ENCODE measurements at places on chromosomes 6 and 20.
A peak's percentile ranks its signal among the peaks of the same experiment; 100 is the strongest.

DNA sequence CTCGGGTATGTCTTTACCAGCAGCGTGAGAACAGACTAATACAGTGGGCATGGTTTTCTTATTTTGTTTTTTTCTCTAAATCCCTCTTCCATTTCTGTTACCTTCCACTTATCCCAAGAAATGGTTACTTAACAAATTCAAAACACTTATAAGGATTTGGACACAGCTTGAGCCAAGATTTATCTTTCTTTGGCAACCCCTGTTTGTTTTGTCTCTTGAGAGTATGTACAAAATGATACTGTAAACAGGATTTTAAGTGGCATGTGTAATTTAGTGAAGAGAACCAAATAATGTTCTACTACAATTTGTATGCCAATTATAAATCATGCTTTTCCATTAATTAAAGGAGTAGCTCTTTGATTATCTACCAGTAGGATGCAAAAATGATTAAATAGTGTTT lies 51.4 kb downstream of the PPP1R14C start:
- no peak for DNase-seq

DNA sequence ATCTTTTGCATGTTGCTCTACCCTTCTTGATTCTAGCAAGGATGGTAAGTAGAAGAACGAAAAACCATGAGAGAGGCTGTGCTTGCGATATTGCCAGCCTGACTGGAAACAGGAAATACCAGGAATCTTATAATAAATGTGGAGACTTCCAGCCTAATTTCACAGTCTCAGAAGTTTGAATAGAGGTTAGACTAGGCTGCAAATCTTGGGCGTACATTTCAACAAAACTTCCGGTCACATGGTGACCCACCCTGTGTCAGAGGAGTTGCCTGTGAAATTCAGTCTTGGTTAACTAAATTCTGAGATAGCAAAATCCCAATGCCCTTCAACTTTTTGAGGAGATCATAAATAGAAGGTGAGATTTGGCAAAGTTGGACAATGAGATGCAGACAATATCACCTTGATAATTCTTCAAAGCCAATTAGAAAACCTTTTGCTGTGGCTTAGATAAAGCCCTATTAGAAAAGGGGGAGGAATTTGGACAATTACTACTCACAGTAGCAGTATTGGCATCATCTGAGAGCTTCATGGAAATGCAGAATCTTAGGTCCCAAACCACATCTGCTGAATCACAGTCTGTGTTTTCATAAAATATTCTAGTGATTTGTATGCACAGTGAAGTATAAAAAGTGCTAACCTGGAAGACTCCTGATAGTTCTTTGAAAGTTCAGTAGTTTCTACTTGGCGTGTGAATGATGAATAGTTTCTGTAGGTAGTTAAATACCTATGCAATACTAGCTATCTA lies 262.0 kb upstream of the JAG1 start:
- no peak for DNase-seq

- peak; percentile 13 for DNase-seq
These were observed 43.2 kb upstream of the OSTM1 start for GRCh38 chr6:108117427-108118358.

- DNase-seq, result no peak
These were observed 25.3 kb downstream of the TRAF3IP2 start for GRCh38 chr6:111580401-111580800.

DNA sequence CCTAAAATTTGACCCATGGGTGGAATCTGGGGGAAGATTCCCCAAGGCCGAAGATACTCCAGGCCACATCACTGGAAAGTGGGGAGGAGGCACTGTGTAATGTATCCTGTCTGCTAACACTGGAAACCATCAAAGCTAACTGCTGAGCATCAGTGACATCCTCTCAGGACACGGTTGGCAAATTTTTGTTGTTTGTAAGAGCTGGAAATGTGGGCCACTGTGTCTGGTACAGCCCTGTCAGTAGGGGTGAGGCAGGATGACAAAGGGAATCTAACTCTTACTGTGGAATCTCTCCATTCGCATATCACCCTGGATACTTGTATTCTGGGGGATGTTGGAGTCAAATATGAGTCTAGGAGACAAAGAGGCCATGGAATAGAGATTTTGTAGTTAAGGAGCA lies 17.0 kb upstream of the CLPSL2 start:
- DNase-seq, result no peak

DNA sequence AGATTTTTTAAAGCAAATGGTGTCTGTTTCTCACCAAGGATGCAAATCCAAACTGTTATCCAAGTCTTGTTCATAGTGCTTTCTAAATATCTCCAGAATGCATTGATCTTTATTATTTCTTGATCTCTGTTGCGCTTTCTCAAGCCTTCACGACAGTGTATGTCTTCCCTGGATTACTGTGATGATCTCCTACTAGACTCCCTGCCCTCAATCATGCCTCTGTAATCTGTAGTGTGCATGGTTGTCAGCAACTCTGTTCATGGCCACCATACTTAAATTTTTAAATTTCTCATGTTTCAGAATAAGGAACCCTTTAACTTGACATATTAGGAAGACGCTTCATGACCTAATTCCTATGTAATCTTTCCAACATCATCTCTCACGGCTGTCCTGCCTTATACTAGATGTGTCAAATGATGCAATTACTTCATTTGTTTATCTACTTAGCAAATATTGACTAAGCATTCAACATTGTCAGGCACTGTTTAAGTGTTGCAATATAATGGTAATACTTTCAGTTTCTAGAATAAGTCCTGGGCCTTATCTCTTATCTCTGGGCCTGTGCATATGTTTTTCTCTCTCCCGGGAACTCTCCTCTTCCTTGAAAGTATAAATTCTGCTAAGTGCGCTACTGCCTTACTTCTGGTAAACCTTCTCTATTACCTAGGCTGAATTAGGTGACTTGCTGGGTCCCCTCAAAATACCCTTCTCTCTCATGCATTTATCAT lies 25.6 kb upstream of the AHI1 start:
- DNase-seq, result no peak

GRCh38 chr6:161853657-161854056 lies 579.8 kb upstream of the AGPAT4 start:
- no peak for DNase-seq

GRCh38 chr6:4170297-4170696 lies 34.9 kb upstream of the ECI2 start:
- no peak for DNase-seq

DNA sequence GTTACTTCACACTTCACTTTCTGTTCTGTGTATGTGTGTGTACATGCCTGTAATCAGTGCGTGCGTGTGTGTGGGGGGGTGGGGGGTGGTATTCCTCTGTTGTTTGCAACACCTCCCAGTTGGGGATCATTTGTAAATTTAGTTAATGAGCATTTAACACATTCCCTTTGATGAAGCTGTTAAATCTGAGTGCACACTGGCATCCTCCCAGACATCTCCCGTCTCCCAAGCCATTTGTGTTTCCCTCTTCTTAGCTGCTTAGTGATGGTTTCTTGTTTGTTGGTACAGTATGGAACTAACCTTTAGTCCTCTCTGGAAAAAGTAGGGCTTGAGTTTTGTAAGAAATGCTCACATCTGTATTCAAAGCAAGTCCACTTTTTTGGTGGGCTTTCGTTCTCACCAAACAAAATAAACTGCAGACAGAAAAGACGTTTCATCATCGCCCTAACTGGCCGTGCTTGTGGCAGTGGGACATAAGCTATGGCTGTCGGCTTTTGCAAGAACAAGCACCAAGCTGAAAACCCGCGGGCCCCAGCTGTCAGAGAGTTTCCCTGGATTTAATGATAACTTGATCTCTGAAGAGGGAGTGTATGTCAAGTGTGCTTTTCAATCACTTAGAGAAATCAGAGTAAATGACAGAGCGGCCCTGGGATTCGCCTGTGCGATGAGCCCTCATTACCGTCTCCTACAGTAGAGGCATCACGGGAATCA lies 54.9 kb upstream of the SASH1 start:
- no peak for DNase-seq

DNA sequence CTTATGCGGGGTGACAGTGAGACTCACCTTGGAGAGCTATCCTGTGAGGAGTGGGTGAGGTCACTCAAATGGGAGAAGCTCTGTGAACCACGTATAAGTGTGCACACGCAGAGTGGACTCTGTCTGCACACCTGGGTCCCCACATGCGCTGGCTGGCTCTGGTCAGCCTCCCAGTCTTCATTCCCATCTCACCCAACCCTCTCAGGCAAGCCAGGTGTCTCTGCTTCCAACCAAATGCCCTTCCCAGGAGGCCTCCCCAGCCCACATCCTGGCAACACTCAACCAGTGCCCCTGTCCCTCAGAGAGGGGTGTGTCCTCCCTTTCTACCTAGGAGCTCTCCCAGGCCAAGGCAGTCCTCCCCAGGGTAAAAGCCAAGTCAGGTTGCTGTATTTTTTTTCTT lies 8.0 kb upstream of the PI16 start:
- no peak for DNase-seq

GRCh38 chr6:111256646-111257045 lies 169.3 kb downstream of the SLC16A10 start:
- DNase-seq, result no peak

DNA sequence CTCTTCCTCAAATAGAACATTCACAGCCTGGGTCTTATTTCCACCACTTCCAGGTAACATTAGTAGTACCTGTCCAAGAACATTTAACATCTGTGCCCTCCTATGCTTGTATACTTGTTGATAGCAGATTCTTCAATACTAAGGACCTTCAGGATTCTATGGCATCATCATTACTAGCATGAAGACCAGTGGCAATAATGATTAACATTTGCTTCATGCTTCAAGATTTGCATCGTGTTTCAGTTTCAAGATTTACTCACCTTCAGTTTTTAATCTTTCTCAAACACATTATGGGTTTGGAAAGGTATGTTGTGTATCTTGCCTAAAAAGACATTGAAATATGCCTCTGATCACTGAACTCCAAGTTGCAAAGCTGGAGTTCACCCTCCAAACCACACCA lies 412.8 kb upstream of the NRSN1 start:
- no peak for DNase-seq

GRCh38 chr6:163412341-163412740 lies 2.2 kb upstream of the QKI start:
- DNase-seq, result no peak

- no peak for DNase-seq
These were observed 83.9 kb upstream of the OGFRL1 start for GRCh38 chr6:71204741-71205140.

GRCh38 chr6:1406306-1407072 lies 17.1 kb downstream of the FOXF2 start:
- DNase-seq, result no peak

- DNase-seq, result no peak
These were observed 42.9 kb downstream of the PKIB start for GRCh38 chr6:122653094-122653493.

DNA sequence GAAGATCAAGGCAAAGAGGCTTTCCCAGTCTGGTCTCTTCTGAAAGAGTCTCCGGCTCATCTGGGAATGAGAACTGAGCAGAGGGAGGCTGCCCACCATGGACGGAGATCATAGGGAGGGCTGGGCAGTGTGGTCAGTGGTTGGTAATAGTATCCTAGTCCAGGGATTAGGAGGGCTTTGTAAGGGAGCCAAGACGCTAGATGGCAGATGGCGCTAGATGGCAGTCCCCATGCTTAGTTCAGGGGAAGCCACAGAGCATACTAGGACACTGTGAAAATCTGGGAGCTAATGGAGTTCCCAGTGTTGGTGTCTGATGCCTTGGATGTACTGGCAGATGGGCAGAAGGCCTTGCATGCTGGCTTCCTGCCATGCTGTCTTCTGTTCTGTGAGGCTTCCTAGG lies 21.7 kb upstream of the DAAM2 start:
- no peak for DNase-seq

- DNase-seq, result no peak
These were observed 85.4 kb downstream of the NINL start for GRCh38 chr20:25499855-25500434.

- DNase-seq, result no peak
These were observed 469 bp downstream of the STX16 start for GRCh38 chr20:58651559-58651945.

DNA sequence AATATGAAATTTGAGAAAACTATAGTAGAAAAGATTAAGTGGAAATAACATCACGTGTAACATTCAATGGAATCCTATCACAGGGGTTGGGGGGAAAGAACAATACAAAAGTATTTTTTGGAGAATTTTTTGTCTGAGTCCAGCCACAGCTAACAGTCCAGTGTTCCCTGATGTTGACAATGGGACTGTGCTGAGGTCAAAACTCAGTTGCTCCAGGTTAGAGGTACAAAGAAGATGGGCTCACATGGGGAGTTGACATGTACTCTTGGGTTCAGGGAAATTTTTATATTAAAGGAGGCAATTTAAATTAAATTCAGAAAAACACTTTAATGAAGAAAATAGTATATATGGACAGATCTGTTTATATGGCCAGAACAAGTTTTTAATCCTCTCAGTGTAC lies 995 bp downstream of the MYCT1 start:
- no peak for DNase-seq

GRCh38 chr20:588932-589672 lies 21.0 kb downstream of the TCF15 start:
- no peak for DNase-seq

DNA sequence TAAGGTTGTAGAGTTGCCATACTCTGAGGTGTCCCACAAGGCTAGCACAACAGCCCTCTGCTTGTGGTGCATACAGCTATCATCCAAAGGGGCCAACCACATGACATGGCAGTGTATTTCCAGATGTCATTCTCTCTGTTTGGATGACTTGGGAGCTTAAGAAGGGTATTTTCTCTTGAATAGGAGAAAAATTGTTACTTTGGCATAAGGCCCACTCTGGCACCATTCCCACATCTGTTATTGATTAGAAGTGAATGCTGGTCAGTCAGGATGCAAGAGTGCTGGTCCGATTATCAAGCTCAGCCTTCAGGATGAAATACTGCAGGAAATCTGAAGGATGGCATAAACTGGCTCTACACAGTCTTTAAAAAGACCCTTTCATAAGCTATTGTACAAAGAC lies 83.6 kb upstream of the C20orf144 start:
- no peak for DNase-seq

DNA sequence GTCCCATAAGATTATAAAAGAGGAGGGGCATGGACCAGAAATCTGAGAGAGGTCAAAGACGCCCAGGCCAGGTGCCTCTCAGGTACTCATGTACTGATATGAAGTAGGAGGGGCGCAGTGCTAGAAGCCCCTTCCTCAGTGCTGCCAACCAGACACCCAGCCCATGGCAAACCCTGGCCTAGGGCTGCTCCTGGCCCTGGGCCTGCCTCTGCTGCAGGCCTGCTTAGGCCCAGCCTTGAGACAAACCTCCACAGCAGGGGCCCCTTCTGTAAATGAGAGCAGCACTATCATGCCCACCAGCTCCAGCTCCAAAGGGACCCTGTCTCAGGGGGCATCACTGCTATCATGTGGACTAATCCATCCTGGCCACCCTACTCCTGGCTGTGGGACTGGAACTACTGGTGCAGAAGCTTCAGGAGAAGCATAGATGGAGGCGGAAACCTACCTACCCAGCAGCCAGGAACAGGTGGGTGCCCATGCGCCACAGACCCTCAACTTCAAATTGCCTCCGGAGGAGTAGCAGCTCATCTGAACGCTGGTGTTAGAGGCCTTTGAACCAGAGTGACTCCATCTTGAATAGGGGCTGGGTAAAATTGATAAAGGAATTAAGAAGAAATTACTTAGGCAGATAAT lies 72.4 kb upstream of the LGSN start:
- DNase-seq, result no peak

GRCh38 chr20:24698706-24699206 lies 229.3 kb downstream of the SYNDIG1 start:
- no peak for DNase-seq

GRCh38 chr6:6362056-6362840 lies 41.8 kb upstream of the F13A1 start:
- DNase-seq, result no peak

- no peak for DNase-seq
These were observed 18.0 kb downstream of the TUBB2A start for GRCh38 chr6:3139090-3139903.

- no peak for DNase-seq
These were observed 54.3 kb downstream of the SERAC1 start for GRCh38 chr6:158113802-158114201.

- no peak for DNase-seq
These were observed 104.8 kb downstream of the SOBP start for GRCh38 chr6:107594736-107595135.

All from CD4-positive, alpha-beta T cell treated with Interleukin-4 for 4 hours (primary cell).